ENCODE measurements at places on chromosomes 5 and 9.

GRCh38 chr9:33719581-33720374 lies 75.6 kb upstream of the PRSS3 start:
- no peak for DNase-seq

DNA sequence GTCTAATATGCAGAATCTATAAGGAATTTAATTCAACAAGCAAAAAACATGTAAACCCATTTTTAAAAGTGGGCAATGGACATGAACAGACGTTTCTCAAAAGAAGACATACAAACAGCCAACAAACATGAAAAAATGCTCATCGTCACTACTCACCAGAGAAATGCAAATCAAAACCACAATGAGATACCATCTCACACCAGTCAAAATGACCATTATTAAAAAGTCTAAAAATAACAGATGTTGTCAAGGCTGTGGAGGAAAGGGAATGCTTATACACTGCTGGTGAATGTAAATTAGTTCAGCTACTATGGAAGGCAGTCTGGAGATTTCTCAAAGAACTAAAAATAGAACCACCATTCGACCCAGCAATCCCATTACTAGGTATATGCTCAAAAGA lies 3.1 kb upstream of the KLHL3 start:
- DNase-seq, result no peak

- DNase-seq, result no peak
These were observed 51.5 kb downstream of the PCSK1 start for GRCh38 chr5:96381526-96381925.

DNA sequence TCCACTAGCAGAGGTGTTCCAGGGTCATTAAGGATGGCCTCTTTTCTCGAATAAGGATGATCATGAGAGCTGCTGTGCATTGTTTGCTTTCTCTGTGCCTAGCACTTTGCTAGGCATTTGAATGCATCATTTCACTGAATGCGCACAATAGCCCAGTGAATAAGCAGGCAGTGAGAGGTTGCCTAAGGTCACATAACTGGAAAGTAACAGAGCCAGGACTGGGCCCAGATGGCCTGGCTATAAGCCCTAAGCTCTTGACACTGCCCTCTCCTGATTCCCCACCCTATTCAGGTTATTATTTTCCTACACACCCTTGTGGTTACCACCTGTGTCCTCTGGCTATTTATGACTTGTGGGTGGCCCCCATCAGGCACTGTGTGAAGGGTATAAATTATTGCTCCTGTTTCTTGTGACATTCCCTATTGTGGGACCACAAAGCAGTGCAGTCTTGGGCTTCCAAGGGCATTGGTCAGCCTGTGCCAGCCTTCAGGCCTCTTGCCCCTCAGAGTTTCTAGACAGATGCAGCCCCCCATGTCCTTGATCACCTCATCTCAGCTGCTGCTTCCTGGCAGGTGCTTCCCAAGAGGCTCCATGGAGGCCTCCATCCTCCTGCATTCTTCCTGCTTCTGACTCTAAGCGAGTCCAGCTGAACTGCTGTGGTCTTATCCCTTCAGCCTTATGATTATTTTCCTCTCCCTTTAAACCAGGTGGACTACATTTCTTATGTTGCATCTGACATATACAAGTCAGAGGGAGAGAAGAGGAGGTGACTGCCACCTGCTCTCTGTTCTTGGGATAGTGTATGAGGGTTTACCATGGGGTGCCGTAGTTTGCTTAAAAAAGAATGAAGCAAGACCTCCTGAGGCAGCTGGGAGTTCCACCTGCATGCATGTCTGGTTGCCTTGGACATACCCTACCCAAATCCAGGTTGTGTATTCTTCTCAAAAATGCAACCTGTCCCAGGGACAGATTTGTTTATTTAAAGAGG lies 47.6 kb downstream of the ANGPTL2 start:
- DNase-seq, result no peak

DNA sequence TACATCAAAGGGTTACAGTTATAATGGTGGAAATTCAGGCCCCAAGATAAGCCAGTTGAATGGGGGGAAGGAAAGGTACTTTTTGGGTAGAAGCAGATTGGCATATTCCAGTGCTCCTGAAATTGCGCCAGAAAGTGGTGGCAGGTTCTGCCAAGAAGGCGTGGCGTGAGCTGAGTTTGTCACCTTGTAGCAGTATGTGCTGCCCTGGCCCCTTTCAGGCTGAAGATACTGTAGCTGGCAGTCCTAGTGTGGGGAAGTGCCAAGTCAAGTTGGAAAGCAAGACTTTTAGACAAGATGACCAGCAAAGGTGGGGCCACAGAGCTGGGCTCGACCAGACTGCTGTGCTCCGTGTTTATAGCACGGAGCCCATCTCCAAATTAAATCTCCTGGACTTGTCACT lies 133.6 kb upstream of the GLRA1 start:
- DNase-seq, result no peak

DNA sequence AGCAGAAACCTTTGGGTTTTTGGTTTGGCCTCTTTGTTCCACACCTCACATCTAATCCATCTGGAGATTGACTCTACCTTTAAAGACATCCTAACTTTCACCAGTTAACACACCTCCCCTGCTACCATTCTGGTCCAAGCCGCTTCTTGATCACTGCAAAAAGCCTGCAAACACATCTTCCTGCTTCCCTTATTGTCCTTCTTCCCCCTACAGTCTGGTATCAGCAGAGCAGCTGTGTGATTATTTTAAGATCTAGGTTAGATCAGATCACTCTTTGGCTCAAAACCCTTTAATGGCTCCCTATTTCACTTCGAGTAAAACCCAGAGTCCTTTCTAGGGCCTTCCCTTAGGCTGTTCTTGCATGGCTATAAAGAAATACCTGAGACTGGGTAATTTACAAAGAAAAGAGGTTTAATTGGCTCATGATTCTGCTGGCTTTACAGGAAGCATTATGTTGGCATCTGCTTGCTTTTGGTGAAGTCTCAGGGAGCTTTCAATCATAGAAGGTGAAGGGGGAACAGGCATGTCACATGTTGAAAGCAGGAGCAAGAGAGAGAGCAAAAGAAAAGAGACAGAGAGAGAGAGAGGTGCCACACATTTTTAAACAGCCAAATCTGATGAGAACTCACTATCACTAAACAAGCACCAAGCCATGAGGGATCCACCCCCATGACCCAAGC lies 1.5 kb upstream of the TEX10 start:
- no peak for DNase-seq

DNA sequence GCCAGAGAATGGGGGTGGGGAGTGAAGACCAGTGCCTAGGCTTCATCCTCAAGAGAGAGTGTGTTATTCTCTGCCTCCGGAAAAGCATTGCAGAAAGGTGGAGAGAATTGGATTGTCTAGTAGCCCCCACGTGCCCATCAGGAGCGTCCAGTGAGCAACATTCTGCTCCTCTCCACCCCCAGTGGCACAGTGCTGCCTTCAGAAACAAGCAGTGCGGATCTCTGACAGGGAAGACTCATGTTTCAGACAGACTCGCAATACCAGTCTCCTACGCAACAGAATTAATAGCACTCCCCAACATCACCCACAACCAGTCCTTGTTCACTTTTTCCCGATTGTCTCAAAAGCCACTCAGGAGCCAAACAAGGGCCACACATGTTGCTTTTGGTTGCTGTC lies 14.9 kb upstream of the CEL start:
- DNase-seq, result no peak

DNA sequence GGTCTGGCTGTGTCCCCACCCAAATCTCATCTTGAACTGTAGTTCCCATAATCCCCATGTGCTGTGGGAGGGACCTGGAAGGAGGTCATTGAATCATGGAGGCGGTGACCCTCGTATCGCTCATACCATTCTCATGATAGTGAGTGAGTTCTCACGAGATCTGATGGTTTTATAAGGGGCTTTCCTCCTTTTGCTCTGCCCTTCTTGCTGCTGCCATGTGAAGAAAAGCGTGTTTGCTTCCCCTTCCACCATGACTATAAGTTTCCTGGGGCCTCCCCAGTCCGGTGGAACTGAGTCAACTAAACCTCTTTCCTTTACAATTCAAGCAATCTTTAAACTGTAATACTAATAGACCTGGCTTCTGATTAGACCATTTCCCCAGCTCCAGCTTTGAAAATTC lies 92.2 kb upstream of the SARDH start:
- no peak for DNase-seq

GRCh38 chr5:112154940-112155686 lies 264.0 kb downstream of the EPB41L4A start:
- no peak for DNase-seq

- no peak for DNase-seq
These were observed 492.6 kb downstream of the EBF1 start for GRCh38 chr5:158607088-158607487.

DNA sequence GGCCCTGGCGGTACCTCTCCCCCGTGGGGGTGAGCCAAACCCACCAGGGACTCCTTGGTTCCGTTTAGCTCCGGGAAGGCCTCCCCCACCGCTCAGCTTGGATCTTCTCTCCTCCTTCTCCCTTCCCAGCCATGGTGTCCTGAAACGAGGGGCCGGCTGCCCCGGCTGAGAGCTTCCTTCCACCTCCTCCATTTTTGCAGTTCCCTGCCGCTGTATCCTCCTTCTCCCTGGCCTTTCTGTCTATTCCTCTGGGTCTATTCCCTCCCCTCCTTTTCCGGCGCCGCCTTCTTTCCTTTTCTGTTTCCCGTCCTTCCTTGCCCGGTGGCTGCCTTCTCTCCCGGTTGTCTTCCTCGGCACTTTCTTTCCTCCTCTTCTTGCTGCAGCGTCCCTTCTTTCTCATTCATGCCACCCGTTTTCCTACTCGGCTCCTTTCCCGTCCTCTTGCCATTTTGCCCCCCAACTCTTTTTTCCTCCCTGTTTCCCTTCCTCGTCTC lies 110.4 kb downstream of the LIFR start:
- DNase-seq, result no peak

- no peak for DNase-seq
These were observed 62.2 kb downstream of the CFAP77 start for GRCh38 chr9:132472199-132472598.

DNA sequence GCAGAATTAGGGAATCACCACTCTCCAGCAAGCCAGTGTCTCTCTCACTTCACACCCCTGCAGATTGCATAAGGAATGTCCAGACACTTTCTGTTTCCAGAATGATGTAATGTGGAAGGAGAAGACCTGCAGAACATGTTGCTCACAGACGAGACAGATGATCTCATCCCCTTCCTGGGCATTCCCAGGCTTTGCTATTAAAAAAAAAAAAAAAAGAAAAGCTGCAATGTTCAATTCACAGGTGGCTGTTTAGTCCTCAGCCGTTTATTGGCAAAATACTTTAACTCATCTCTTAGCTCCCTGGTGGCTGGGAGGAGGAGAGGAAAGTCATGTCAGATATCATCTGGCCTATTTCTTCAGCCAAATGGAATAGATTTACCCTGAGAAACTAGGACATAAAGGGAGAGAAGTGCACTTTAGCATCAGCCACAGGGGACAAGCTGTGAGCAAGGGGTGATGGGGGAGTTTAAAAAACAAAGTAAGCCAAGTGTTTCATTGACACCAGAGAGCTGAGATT lies 95.9 kb upstream of the TNC start:
- DNase-seq, result no peak

DNA sequence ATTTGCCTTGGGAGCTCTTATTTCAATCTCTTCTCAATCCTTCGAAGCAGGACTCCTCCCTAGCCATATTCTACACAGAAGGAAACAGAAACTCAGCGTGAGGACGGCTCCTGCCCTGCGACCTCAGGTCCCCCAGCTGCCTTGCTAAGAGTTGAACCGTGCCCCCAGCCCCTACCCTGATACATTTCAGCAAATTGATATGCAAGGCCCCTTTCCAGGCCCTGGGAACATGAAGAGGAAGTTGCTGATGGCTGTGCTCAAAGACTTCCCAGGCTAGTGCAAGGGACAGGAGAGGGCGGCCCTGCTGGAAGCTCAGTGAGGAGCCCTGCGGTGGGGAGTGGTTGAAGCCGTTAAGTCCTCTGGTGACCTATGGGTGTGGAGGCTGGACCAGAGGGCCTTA lies 41.5 kb downstream of the BOD1 start:
- DNase-seq, result no peak

- DNase-seq, result no peak
These were observed 238.0 kb downstream of the HSPA4 start for GRCh38 chr5:133289686-133290367.

DNA sequence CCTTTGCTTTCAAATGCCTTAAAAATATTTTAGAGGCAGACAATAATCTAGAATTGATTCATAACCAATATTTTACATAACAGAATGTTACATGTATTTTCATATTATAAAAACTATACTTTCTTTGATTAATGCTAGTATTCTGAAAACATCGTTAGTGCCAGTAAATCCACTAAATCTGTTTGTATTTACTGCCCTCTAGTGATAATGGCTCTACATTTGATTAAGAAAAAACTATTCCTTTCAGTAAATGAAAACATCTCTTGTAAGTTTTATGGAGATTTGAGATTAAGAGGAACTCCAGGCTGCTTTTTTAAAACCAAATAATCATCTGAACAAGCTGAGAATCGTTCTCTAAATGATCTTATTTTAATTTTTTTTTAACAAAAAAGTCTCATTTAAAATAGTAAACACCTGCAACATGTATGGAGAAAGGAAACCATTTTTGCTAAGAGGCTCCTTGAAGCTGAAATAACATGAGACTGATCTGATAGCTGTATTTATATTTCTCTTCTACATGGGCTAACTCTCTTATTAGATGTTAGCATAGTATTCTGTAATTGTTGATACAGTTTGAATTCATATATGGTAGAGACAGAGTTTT lies 424.7 kb downstream of the RAB3C start:
- DNase-seq, result no peak

DNA sequence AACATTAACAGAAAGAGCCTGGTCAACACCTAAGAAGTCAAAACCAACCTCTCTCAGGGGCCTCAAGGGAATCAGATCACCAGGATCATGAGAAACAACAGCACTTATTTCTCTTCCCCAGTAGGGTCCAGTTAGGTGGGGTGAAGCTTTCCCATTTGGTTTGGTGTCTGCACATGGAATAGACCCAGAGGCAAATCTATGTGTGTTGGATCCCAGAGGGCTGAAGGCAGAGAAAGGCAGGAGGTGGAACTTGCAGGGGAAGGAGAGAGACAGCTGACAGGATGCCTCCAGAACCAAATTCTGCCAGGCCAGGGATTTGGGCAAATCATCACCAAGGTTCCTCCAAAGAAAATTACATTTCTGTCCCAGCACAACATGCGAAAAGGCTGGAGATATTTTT lies 104.8 kb upstream of the SPOCK1 start:
- no peak for DNase-seq

GRCh38 chr9:135081264-135081660 lies 6.2 kb upstream of the OLFM1 start:
- no peak for DNase-seq

DNA sequence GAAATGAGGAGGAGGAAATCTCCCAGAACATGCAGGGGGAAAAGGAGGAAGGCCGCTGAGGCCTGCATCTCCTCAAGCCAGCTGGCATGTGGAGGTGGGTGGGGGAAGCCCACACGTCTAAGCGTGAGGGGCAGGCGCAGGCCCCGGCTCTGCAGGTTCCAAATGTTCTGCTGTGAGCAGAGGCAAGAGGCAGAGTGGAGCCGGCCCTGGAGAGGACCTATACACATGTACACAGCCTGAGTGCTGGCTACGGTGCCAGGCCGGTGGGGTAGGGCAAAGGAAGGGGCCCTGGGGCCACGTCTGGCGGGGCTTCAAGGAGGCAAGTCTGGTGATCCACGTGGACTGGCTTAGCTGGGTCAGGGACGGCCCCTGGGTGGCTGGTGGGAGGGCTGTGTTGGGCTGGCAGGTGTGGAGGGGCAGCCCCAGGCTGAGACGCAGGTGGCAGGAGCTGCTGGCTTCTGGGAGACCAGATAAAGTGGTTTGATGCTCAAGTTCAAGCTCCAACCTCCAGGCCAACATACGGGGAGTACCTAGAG lies 26.4 kb downstream of the LPCAT1 start:
- DNase-seq, result no peak

- no peak for DNase-seq
These were observed 36.7 kb downstream of the GEMIN5 start for GRCh38 chr5:154901276-154901675.

Measured in activated CD8-positive, alpha-beta memory T cell treated with anti-CD3 and anti-CD28 coated beads for 1 hour (primary cell).